ENCODE measurements at places on chromosomes 12 and 14.
A peak's percentile ranks its signal among the peaks of the same experiment; 100 is the strongest.

GRCh38 chr12:80702889-80703805 lies 4.3 kb upstream of the MYF6 start:
- DNase-seq, result peak; percentile 37

- DNase-seq, result no peak
Measured at GRCh38 chr12:19440019-19440858, 947 bp downstream of the AEBP2 start.

DNA sequence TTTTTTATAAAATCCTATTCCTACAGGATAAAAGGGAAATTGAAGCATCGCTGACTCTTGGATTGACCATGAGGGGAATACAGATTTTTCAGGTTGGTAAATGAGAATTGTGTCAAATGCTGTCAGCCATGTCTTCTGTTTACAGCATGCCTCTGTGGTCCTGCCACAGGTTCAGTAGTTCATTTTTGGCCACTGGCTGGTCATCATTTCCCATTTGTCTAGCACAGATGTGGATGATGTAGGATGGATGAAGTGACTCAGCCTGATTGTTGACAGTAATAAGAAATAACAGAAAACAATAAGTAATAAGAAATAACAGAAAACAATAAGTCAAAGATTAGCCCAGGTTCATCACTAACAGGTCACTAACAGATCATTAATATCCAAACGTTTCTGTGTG lies 59.8 kb downstream of the FRMD6 start:
- DNase-seq, result no peak

DNA sequence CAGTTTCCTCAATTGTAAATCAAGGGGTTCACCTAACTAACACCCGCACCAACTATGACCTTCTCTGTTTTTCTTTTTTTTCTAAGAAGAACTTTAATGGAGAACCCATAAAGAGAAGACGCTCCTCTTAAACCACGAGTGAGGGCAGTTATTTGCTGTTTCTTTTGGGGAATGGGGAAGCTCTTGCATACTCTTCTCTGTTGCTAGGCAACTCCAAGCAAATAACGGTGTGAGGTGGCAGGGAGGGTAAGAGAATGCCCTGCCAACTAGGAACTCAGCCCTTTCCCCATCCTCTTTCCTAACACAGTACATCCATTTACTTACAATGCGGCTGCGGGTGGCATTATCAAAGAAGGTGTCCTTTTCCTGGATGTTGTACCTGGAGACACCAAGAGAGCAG lies 114.9 kb downstream of the ANO2 start:
- no peak for DNase-seq

DNA sequence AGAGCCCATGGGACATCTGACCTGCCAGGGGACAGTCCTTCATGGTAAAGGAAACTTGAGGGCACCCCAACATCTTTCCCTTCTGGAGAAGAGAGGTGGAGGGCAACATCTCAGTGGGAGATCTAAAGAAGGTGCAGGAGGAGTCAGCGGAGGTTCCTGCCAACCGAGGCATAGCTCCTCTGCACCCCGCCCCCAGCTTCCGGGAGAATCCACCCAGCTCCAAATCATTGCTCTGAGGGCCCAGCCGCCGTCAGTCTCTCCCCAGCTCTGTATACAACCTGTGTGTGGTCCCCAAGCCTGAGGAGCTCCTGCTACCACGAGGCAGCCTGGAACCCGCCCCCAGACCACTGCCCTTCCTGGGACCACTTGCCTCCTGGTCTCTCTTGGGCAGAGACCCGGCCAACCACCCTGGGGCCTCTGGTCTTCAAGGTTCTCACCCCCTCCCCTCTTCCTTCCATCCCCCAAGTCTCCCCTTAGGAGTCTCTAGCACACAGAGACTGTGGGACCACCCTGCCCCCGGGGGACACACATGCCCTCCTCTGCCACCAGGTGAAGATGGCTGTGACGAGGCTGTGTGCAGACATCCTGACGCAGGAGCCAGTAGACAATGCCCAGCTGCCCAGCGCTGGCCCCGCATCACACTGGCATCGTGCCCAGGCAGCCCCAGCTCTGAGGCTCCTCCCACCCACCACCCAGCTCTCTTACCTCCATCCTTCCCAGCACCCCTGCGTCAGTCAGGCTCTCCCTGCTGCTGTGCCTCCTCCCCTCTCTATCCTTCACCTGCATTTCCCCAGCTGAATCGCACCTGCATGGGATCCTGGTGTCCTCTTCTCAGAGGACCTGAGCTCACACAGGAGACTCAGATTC lies 13.0 kb upstream of the NUDT14 start:
- no peak for DNase-seq

DNA sequence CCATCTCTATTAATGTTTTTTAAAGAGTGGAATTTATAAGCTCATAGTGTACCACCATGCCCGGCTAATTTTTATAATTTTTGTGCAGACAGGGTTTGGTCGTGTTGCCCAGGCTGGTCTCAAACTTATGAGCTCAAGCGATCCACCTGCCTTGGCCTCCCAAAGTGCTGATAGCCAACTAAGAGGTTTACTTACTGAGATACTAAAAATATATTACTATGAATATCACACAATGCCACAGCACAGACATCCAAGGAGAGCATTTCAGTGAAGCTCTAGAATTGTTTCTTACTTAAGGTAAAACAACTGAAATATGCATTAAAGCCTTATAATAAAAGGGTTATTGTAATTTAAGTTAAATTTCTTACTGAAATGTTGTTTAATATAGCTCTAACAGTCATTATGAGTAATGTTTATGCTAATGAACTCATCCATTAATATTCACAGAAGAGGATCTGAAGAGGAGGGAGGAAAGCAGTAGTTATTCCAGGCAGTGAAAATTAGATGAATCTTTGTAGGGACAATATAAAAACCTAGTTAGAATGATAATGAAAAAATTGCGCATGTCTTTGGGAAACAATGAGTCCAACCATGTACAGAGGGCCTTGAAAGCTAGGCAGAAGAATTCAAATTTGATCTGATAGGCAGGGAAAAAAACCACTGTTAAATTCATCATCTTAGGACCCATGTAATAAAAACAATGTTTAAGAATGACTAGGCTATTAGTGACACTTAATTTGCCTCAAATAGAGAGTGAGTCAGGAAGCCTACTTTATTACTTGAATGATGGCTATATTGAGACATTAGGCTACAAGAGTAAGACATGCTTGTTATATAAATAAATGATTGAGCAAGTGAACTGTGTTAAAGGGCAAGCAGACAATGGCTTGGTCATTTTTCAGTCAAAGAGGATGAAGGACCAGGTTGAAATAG lies 99.2 kb downstream of the SLC41A2 start:
- DNase-seq, result no peak

DNA sequence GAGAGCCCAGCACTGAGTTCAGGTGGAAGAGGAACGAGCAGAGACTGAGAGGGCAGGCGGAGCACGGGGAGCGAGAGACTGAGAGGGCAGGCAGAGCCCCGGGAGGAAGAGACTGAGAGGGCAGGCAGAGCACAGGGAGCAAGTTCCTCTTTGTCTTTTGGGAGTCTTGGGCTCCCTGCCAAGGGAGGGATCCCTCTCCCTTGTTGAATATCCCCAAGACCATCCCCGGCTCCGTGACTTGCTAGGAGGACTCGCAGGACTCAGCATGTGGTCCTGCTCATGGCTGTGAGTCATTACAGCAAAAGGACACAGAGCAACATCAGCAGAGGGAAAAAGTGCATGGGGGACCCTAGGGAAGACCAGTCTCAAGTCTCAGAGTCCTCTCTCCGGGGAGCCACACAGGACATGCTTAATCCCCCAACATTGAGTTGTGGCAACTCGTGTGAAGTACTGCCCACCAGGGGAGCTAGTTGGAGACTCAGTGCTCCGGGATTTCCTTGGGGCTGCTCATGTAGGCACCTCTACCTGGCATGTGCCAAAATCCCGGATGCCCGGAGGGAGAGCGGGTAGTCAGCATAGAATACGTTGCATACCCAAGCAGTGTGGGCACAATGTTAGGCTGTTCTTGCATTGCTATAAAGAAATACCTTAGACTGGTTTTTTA lies 81.0 kb downstream of the CCDC92 start:
- DNase-seq, result no peak

- DNase-seq, result no peak
Measured at GRCh38 chr12:65561798-65562382, 262.4 kb upstream of the HMGA2 start.

DNA sequence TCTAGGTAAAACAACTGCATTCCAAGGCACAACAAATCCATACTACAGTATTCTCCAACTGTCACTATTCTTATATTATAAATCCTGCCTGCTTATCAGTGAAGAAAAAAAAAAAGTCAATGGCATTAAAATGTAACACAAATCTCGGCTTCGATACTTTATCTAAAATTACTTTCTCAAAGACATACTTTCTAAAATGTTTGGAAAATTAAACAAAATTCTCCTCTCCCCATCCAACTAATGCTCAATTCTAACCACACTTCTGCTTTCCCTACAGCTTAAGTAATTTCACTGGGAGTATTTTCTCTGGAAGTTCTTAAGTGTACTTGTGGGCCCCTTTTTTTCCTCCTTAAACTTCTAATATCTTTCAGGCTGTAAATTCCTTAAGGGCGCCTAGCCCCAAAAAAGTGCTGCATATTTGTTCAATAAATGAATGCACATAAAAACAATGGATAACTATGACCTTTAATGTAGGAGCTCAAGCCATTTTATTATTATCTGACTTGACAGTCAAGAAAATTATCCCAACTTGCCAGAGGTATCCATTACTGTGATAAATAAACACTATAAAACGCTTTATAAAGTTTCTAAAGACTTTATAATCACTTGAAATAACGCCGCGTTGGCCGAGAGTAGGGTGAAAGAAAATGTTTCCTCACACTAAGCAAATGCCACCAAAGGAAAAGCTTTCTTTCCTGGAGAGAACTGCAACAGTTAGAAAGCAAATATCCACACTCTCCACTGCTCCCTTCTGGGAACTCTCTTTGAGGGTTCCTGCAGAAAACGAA lies 977 bp downstream of the HEATR5A start:
- DNase-seq, result no peak

DNA sequence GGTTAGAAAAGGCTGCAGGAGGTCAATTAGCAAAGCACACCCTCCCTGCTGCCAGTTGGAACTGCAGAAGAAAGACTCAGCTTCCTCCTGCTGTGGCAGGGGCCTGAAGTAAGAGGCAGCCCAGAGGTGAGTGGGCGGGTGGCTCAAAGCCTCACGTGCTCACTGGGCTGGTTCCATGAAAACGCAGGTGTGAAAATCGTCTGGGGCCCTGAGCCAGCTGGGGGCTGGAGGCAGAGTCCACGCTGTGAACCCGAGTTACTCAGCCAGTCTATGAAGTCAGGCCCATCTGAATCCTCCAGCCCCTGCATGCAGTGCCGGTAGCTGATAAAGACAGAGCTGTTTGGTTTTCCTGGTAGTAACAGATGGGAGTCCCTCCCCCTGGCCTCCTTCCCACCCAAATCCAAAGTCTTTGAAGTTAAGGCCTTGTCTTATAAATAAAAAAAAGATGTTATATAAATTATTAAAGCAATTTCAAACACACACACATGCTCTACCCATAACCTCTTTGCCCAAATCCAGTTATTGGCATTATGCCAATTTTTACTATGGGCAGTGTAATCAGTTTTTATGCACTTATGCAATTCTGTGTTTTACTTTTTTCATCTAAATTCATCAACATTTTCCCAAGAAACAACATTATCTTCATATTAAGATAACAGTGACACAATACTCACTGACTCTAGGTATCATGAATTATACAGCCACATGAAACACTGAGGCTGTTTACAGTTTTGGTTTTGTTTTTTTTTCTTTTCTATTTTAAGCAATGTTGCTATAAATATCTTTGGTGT lies 57.9 kb upstream of the PNMA1 start:
- no peak for DNase-seq

Data from NCI-H1436 treated with DMSO at 0.1 percent for 48 hours (cell line).